Ovary (tissue), 10 donors: ENCODE measurements at places on chromosomes 4 and X. TPM values are rescaled to one million over a fixed set of nuclear protein-coding genes. Genes with fewer than 3 reads are reported as not detected.

- no peak for DNase-seq
Measured at GRCh38 chrX:125782184-125782583, 383.9 kb downstream of the DCAF12L2 start.

DNA sequence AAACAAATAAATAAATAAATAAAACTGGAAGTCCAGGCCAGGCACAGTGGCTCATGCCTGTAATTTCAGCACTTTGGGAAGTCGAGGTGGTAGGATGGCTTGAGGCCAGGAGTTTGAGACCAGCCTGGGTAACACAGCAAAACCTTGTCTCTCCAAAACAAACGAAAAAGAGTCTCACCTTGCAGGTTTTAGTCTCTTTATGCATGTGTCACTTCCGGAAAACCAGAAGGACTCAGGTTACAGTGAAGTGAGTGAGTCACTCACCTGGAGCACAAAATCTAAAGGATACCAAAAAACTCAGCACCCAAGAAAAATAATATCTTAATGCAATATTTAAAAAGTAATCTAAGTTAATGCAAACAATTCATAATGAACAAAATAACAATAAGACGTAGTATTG lies 20.1 kb upstream of the SLC34A2 start:
- DNase-seq = no peak

- DNase-seq = no peak
Measured at GRCh38 chr4:110510955-110511544, 35.1 kb downstream of the ENPEP start.

- DNase-seq = no peak
Measured at GRCh38 chrX:137171626-137172025, 137.8 kb upstream of the GPR101 start.

- no peak for DNase-seq
Measured at GRCh38 chr4:39341075-39341725, 25.0 kb downstream of the RFC1 start.

DNA sequence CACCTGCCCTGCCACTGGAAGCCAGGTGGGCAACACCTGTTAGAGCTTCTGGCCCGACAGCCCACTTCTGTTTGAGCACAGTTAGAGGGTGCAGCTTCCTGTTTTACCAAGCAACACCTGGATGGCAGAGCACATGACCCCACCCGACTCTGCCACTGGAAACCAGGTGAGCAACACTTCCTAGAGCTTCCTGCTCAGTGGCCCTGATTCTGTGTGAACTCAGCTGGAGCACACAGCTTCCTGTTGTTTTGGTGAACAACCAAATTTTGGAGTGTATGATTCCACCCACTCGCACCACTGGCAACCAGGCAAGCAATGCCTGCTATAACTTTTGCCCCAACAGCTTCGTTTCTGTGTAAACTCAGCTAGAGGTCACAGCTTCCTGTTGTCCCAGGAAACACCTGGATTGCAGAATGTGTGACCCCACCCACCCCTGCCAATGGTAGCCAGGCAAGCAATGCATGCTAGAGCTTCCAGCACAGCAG lies 163.8 kb upstream of the KLF8 start:
- DNase-seq = no peak

DNA sequence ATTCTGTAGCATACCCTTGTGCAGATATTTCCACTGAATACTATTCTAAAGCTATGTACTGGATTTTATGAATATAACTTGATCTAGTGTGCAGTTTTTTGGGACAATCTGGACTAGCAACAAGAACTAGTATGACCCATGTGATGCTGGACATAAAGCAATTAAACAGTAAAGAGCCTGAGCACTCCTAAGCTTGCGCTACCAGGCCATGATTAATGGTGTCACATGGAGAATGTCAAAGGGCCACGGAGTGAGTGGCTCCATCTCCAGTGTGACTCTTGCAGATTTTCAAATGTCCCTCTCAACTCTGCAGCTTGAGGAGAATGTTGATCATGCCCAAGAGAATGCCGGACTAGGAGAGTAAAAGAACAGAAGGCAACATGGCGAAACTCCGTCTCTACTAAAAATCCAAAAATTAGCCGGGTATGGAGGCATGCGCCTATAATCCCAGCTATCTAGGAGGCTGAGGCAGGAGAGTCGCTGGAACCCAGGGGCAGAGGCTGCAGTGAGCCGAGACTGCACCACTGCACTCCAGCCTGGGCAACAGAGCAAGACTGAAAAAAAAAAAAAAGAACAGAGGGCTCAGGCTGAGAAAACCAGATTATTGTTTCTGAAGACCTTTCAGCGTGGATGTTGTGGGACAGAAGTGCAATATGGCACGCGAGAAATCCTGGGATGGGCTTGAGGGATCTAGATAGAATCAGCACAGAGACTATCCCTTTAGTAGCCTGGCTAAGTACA lies 45.0 kb downstream of the TIGD2 start:
- DNase-seq = no peak

The PNMA6F gene
- polyA plus RNA-seq = not detected

The PPP1R2C gene
- not detected for polyA plus RNA-seq

DNA sequence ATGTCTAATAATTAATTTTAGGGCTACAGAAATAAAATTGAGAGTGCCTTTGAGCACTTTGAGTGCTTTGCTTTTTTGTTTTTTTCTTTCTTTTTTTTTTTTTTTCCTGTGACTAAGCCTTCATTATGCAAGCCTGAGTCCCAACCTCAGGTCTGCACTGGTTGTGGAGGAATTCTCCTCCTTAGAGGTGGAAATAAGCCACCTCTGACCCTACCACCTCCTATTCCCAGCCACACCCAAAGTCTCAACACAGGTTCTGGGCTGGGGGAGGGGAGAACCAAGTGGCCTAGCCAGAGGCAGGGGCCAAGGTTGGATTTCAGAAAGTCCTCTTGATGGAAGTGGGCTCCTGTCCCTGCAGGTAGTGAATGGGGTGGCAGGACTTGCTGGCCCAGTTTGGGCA lies 180.2 kb downstream of the ARAP2 start:
- no peak for DNase-seq

DNA sequence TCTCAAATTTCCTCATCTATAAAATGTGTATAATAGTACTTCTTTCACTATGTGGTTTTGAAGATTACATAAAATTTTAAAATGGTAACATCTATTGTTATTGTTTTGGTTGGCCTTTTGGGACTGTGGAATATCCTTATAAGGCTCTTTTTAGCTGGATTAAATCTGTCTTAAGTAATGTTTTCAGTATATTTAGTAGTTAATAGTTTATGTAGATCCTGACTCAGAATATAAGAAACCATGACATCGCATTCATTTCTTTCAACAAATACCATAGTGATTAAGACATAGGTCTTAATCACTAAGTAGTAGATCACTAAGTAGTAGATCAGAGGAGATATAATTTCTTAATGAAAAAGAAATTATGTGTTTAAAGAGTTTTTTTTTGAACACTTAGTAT lies 48.5 kb downstream of the MRPL1 start:
- no peak for DNase-seq
